ENCODE measurements at places on chromosomes 3 and 15.

DNA sequence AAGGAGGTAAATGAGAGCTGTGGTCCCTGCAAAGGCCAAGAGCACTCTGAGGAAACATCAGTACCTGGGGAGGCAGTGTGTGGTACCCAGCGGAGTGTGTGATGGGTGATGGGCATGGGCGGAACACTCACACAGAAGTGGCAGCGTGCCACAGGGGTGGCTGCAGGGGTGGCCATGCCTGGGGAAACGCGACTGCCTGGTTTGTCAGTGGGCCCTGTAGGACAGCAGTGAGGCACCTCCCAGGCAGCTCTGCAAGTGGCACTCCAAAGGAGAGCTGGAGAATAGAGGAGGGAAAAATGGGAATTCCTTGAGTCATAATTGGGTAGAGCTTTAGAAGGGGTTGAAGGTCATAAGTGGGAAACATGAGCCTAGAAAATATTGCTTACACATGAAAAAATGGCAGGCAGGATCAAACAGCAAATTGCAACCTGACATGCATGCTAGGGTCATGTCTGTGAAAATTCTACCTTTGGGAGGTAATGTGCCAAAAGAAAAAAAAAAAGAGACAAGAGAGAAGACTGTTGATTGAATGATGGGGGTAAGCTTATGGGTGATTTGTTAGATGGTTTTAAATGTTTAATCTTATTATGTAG, 138.4 kb downstream of the RPLP1 start:
- no peak for DNase-seq

GRCh38 chr3:110783541-110783940, 288.1 kb upstream of the NECTIN3 start:
- DNase-seq: no peak

DNA sequence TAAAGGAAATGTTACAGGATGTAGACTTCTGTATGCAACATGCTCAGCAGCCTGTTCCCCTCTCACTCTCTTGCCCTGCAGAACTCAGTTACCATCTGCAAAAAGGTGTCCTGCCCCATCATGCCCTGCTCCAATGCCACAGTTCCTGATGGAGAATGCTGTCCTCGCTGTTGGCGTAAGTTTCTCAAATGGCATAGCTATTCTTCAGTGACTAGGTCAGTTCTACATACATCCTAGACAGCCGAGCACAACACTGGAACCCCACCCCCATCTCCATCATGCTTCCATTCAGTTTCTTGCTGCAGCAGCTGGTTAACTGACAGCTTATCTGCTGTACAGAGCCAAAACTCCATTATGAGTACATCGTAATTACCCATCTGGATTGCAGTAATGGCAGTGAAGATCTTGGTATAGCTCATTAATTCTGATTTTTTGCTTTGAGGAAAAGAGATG, 4.5 kb downstream of the THBS1 start:
- no peak for DNase-seq

DNA sequence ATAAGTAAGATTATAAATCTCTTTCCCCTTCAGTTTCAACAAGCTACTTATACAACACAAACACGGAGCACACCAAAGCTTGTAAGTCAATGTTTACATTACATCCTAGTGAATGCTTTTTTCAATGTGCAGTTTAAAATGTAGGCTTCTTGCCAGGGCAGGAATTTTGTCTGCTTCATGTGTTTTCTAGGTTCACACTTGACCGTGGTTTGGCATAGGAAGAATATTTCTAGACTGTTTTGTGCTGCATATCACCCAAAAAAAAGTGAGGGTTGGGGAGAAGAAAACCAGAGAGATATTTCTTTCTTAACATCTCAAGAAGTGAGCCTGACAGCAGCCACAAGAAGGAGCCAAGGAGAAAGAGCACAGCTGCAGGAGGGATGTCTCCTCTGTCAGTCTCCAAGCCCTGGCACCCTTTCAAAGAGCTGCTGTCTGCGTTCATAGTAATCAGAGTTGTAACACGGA, 255.8 kb downstream of the MEIS2 start:
- DNase-seq: no peak

DNA sequence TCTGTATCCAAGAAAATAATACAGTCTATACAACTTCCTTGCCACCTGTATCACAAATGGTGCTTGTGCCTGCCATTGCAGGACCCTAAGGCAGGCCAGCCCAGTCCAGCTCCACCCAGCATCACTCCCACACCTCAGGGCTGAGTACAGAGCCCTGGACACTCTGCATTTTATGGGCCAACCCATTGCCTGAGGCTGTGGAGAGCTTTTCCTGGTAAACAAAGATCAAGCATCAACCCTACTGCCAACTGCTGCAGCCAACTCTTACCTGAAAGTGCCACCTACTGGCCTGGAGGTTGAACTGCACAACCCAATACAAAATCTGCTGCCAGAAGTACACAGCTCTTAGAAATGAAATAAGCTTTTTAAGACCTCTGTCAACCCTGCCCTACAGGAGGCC, 1082.2 kb downstream of the NAALADL2 start:
- no peak for DNase-seq

GRCh38 chr3:62211675-62212429, 161.5 kb downstream of the FEZF2 start:
- DNase-seq: no peak

DNA sequence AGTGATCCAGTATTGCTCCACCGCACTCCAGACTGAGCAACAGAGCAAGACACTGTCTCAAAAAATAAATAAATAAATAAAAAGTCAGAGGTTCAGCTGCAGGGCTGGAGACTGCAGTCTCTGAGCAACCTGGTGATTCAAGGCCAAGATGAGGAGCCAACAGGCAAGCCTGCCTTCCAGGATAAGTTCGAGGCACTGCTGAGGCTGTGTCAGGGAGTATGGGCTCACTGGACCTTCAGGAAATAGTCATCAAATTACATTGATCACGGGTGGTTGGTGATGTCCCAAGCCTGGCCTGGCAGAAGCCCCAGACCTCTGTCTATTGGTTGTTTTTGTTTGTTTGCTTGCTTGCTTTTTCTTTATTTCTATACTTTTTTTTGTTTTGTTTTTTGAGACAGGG, 41.5 kb downstream of the IDH2 start:
- no peak for DNase-seq

- peak; percentile 35 for DNase-seq
Observed at GRCh38 chr15:101242160-101242998, 9.5 kb downstream of the CHSY1 start.

DNA sequence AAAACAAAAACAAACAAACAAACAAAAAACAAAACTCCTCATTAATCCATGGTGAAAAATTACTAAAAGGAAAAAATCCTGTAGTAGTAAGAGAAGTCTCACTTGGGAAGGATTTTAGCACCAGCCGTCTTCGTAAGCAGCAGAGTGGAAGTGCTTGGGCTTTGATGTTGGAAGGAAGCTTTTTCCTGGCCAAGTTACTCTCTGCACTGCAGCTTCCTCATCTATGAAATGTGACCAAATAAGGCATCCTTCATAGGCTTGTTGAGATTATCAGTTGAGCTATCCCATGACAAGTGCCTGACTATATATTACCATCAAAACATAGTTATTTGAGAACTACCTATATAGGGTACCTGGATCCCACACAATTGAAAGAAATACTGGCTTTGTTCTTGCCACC, 436.4 kb upstream of the ONECUT1 start:
- DNase-seq: no peak

- no peak for DNase-seq
Observed at GRCh38 chr3:76561494-76562236, 478.2 kb upstream of the ROBO2 start.

DNA sequence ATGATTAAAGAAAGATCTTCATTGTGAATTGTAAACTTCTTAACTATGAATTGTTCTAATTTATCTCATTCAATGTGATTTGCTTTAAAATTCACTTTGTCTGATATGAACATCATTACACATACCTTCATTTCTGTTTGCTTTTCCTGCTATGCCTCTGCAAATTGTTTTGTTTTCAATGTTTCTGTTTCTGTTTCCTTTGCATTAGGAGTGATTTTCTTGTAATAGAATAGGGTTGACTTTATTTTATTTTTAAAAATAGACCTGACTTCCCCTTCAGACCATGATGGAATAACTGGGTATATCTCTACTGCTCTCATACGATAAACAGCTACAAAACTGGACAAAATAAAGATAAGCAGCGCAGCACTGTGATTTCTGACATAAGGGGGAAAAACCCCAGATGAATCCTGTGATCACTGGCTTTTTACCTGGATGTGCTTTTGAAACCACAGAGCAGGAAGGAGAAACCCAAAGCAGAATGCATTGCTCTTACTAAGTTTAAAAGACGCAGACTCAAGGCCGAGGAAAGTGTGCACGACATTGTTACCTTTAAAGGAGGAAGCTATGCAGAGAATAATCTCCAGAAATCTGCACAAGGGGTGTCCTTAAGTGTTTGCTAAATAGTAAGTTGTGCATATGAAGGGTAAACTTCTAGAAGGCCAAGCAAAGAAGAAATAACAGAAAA, 420.2 kb downstream of the TBC1D5 start:
- DNase-seq: no peak

- no peak for DNase-seq
Observed at GRCh38 chr3:17941766-17942165, 199.3 kb upstream of the TBC1D5 start.

DNA sequence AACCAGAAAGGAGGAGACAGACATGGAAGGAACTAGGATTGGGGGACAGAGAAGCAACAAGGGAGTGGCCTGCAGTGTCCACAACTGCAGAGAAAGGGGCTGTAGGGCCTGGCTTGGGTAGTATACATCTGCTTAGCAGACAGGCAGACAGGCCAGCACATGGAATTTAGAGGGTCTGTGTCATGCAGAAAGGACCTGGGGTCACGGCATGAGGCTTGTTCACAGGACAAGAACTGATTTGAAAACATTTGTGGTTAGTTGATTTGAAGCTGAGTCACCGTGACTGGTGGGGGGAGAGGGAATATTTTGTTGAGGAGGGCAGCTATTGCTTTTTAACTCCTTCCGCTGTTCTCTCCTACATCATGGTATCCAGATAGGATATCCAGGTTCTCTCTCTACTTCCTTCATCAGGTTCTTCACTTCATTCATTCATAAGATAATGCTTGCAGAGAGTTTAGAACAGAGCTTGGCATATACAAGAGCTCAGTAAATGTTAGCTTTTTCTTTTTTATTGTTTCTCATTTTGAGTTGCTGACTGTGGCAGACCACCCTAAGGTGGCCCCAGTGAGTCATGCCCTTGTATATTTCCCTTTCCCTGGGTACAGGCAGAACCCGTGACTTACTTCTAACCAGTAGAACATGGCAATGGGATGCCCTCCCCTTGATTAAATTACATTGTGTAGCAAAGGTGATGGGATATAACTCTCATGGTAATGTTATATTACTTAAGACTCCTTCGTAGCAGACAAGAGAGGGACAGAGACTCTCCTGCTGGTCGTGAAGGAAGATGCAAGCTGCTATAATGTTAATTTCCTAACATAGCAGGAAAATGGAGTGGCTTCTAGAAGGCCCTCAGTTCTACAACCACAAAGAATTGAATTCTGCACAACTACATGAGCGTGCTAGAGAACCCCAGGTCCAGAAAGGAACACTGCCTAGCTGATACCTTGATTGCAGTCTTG, 95.0 kb upstream of the NMNAT3 start:
- no peak for DNase-seq

GRCh38 chr15:58705105-58705504, 44.4 kb downstream of the ADAM10 start:
- DNase-seq: no peak

DNA sequence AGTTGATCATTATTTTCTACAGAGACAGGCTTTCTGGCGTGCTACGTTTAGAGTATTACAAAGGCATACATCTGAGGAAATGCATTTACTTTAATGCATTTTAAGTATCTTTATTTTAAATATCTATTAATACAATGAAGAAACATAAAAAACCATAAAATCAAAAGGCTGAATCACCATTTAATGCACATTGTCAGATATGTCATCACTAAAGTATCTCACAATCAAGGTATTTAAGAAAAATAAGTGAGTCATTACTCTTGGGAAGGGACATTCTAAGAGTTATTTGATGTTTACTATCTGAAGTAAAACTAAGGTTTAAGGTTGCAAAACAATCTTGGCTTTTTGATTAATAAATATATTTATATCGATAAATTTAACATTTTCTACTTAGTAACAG, 102.2 kb downstream of the CTNNB1 start:
- DNase-seq: no peak

GRCh38 chr3:62987721-62988120, 112.5 kb upstream of the CADPS start:
- DNase-seq: no peak

GRCh38 chr3:190130696-190131095, 10.0 kb upstream of the P3H2 start:
- DNase-seq: no peak

- no peak for DNase-seq
Observed at GRCh38 chr3:23985747-23986544, 40.9 kb downstream of the NR1D2 start.

DNA sequence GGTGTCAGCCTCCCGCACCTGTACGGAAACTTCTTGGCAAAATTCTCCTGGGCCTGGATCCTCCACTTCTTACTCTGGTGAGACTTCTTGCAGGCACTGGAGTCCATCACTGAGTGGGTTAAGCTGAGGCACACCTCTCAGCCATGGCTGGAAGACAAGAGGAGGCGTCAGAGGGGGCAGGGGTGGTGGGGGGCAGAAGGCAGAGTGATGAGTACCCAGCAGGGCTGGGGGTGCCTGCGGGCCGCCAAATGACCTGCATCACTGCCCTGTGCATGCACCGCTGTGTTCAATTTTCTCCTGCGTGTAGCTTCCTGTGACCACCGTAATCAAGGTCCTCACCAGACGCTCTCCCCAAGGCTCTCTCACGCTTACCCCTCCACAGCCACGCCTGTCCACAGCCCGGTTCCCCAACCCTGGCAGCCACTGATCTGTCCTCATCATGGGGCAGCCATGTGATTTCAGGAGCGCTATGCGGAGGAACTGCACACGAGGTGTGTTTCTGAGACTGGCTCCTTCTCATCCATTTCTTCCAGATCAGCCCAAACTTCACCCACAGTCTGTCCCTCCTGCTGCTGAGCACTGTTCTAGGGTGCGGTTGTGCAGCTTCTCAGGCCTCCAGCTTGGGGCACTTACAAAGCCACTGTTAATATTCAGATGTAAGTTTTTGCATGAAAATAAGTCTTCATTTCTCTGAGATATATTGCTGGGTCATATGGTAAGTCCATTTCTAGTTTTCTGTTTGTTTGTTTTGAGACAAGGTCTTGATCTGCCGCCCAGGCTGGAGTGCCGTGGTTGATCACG, 5.2 kb downstream of the C3orf22 start:
- DNase-seq: no peak

DNA sequence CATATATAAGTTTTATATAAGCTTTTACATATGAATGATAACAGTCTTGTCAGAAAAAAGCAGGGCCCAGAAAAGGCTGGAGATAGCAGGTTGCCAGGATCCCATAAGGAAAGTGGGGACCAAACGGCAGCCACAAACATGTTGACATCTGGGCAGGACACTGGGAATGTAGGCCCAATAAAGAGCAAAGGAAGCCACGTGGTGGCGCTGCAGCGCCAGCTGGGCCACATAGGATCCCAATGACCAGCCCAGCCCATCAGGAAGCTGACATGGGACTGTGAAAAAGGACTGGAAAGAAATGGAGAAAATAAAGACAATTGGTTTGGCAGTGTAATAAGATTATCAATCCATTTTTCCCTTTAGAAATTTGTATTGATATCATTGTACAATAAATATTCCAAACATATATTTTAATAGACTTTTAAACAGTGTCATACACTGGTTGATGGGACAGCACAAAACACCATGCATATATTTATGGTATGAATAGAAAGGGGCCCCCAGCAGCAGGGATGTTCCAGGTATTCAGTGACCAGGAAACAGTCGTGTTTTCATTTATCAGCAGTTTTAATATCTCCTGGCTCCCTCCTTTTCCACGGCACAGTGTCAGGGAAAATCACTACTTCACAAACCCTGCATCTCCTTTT, 89.0 kb upstream of the STRIT1 start:
- no peak for DNase-seq
